ENCODE measurements at places on chromosomes 7 and 10.

DNA sequence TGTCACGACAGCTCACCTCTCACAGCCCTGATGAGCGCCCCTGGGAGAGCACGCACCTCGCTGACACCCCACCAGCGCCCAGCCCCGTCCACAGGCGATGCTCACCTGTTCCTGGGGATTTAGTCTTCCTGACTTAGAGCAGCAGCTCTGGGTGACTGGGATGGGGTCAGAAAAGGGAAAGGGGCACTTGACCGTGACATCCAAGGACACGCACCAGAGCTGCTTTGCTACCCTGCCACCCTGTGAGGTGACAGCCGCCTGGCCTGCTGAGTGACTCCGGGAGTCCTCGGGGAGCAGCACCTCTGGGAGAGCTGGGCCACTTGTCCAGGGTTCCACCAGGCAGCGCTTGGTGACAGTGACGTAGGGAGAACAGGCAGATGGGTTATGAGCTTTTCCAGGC lies 148.2 kb downstream of the PRKAG2 start:
- no peak for DNase-seq

GRCh38 chr7:45296748-45297147 lies 139.2 kb downstream of the RAMP3 start:
- no peak for DNase-seq

GRCh38 chr10:99233689-99234037 lies 2.0 kb downstream of the HPSE2 start:
- DNase-seq = no peak

DNA sequence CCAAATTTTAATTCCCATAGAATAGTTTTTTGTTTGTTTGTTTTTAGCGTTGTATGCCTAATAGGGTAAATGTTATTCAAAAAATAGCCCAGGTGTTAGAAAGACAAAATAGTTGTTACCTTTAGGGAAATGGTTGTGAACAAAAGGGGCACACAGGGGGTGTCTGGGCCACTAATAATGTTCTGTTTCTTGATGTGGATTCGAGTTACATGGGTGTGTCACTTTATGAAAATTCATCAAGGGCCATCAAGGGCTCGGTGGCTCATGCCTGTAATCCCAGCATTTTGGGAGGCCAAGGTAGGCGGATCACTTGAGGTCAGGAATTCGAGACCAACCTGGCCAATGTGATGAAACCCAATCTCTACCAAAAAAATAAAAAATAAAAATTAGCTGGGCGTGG lies 531.8 kb upstream of the C7orf33 start:
- DNase-seq = peak; percentile 13

GRCh38 chr10:3512263-3512662 lies 272.7 kb downstream of the KLF6 start:
- DNase-seq = no peak

GRCh38 chr7:141072548-141073172 lies 1.2 kb upstream of the TMEM178B start:
- peak; percentile 91 for DNase-seq

DNA sequence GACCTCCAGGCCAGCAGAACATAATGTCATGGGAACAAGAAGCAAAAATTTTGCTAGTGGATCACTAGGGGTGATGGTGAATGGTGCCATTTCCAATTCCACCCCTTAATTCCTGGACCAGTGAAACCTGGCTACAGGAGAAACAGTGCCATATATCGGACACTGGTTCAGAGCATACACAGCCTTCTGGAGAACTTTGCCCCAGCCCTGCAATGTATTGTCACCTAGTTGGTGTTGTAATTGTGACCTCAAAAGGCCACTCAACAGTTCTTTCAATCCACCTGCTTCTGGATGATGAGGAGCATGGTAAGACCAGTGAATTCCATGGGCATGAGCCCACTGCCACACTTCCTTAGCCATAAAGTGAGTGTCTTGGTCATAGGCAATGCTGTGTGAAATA lies 59.8 kb upstream of the AASS start:
- no peak for DNase-seq

GRCh38 chr10:2839081-2839725 lies 228.1 kb upstream of the PFKP start:
- peak; percentile 55 for DNase-seq

GRCh38 chr10:77638321-77639101 lies 903 bp upstream of the KCNMA1 start:
- peak; percentile 27 for DNase-seq

DNA sequence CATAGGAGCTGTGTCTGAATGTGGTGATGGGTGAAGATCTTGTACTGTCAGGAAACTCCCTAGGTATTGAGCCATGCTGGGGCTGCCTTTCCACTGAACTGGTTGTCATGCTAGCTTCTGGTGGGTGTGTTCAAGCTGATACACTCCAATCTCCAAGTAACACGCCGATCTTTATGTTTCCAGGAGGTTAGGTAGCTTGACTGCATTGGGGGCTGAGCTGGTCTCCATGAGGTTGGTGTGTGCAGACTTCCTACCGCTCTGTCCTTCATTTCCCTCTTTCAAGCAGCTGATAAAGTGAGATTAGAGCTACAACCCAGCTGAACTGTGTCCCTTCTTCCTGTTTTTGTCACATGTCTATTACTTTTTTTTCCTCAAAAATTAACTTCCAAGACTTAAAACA lies 265.5 kb downstream of the ANKRD30A start:
- no peak for DNase-seq

- DNase-seq = no peak
These were observed 915.9 kb upstream of the C7orf33 start for GRCh38 chr7:147674705-147675104.

DNA sequence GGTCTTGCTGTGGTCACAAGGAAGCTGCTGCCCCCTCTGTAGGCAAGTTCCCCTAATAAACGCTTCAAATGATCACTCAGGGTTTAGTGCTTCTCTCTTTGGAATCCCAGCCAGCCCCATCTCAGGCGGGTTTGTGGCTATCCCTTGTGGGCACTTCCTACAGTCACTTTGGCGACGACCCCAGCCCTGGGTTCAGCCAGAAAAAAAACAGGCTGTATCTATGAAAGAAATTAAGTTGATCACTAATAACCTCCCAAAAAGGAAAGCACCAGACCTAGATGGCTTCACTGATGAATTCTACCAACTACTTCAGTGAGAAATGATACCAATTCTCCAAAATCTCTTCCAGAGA lies 208.2 kb downstream of the MAD1L1 start:
- DNase-seq = no peak

GRCh38 chr7:156064971-156065386 lies 252.7 kb upstream of the SHH start:
- no peak for DNase-seq

- DNase-seq = no peak
These were observed 4.1 kb downstream of the IL6 start for GRCh38 chr7:22730921-22731654.

DNA sequence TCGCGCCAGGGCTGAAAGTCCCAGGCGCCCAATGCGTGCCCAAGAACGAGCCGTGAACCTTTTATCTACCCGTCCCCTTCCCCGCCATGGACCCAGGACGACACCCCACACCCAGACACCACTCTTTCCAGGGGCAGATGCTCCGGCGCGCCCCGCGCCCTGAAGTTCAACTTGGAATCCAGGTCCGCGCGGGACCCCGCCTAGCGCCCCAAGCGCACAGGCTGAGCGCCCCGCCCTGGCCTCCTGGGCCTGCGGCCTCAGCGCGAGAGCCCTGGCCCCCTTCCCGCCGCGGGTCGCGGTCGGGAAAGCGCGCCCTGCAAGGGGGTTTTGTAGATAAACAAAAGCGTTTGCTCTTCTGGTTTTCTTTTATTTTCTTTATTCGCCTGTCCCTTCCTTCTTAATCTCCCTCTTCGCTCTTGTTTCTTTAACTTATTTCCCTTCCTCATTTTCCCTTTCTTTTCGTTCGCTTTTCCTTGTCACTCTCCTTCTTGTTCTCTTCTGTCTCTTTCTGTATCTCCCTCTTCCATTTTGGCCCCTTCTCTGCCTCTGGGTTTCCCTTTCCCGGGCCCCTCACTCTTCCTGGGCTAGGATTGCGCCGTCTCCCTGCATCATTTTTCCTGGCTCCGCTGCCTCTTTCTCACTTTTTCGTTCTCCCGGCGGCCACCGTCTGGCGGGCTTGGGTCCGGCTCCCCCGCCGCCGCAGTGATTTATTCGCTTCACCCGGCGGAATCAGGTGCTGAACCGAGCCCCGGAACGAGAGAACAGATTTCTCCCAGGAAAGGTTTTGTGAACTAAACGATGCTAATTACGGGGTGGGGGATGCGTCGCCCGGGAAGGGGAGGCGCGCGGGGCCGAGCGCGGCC lies 15.3 kb upstream of the PAX2 start:
- no peak for DNase-seq

DNA sequence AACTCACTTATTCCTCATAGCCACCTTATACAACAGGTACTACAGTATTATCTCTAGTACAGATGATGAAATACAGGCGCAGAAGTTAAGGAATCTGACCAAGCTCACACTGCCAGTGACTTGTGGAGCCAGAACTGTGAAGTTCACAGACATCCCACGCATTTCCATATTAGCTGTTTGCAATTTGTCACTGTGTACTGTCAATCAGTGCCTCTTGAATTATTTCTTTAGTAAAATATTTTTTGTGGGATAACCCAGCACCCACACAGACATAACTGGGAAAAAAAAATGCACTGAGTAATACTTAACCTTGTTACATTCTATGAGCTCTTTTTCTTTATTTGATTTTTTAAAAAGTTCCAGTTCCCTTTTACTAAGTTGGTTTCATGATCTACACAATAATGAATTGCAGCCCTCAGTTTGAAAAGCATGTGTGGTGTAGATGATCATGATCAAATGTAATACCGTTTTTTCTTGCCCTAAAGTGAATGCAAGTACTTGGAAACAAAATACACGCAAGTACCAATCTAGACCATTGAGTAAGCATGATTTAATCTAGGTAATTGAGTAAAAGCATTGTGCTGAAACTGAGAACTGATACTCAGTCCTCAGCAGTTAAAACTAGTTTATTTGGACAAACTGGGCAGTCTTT lies 14.1 kb downstream of the CUL1 start:
- no peak for DNase-seq

GRCh38 chr7:95700917-95701316 lies 71.4 kb upstream of the DYNC1I1 start:
- peak; percentile 80 for DNase-seq

DNA sequence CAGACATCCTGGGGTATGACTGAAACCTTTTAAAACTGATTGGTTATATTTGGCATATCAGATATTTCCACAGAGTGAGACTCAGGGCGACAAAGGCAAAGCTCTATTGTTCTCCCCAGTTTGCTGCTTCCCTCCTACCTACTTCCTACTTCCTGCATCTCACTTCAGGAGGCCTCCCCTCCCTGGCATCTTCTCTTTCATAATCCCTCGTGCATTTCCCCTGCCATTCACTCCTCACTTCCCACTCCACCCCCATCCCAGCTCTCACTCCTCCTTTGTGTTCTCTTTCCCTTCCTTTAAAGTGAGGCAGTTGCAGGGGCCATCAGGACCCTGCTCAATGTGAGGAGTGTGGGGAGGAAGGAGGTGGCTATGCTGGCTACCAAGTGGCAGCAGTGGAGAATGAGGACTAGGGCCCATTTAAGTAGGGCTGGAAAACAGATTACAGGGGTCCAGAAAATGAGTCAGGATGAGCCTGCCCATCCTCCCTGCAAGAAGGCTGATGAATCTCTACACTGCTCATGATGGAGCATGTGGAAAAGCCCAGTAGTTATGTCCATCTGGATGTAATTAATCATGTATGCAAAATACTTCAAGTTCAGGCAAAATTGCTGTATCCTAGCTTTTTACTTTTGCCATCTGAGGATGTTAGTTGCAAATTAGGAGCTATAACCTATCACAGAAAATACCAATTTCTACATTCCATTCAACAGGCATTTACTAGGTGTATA lies 311.8 kb upstream of the IMMP2L start:
- DNase-seq = no peak

- no peak for DNase-seq
These were observed 153.8 kb downstream of the GNAI1 start for GRCh38 chr7:80288175-80289122.

DNA sequence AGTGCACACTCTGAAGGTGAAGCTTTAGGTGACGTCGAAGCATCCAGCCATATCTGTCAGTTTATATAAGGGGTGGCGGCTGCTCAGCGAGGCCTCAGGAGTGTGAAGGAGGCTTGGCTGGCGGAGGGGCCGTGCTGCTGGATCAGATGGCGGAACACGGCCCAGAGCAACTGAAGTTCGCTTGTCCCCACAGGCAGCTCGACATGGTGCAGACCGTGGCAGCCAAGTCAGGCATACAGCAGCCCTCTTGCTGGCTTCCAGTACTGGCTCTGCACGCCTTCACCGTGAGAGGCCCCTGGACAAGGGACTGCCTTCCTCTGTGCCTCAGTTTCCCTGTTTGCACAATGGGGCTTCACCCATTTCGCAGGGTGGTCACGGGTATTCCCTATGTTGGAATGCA lies 443.5 kb downstream of the DNAJB6 start:
- no peak for DNase-seq

DNA sequence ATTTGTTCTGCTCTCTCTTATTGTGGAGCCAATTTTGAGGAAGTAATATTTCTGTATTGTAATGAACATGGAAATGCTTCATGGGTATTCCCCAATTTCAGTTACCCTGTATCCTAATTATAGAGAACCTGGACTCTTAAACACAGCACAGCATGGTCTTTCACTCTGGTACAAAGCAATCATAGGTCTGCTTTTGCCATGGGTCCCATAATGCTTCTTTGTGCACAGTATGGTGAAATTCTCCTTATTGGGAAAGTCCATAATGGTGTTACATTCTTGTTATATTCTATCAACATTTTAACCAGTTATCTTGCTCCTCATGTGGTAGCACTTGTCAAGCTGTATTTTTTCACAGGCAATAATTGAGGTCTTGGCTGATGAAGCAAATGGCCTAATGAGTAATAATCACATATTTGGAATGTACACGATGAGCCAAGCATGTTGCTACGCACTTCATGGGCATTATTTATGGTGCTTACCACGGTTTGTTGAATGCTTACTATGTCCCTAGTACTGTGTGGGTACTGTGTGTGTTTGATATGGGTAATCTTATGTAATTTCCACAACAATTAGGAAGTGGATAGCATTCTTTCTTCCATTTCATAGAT lies 42.9 kb downstream of the PRKG1 start:
- DNase-seq = no peak

- DNase-seq = no peak
These were observed 2.6 kb upstream of the CYP26A1 start for GRCh38 chr10:93071177-93071472.

- no peak for DNase-seq
These were observed 72.9 kb downstream of the SP8 start for GRCh38 chr7:20713792-20714191.

DNA sequence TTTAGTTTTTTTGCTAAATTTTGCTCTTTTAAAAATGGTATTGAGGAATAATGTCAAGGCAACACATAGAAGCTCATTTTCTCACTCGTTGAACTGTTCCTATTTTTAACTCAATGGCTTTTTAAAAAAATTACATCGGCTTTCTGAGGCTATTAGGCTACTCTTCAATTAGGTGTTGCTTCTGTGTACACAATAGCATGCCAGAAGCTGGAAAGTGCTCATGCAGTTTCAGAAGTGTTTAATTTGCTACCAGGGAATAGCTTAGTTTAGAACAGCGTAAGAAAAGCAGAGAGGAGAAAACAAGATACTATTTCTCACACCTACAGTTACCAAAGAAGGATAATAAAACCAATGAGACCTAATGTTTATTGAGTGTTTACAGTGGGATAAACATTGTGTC lies 157.4 kb downstream of the NXPH1 start:
- DNase-seq = peak; percentile 56

- peak; percentile 67 for DNase-seq
These were observed 266.6 kb downstream of the POLR1F start for GRCh38 chr7:19442016-19442785.

GRCh38 chr10:24826009-24826408 lies 102.3 kb upstream of the ARHGAP21 start:
- DNase-seq = no peak

Measured in NCI-H2081 (cell line).